Large intestine (tissue), 12 donors: ENCODE measurements at places on chromosomes 5 and 9. TPM values are rescaled to one million over a fixed set of nuclear protein-coding genes. Genes with fewer than 3 reads are reported as not detected.

Gene HCN1
- 0.18 TPM for polyA plus RNA-seq

Gene GARIN3
- not detected for polyA plus RNA-seq

Gene RECK
- 9.1 TPM for polyA plus RNA-seq

Gene SLC6A3
- 0.13 TPM for polyA plus RNA-seq

Gene RNF145
- polyA plus RNA-seq: 52.6 TPM

Gene PCDHB16
- polyA plus RNA-seq: 1.1 TPM

Gene IFT74
- polyA plus RNA-seq: 20.8 TPM

Gene PPP3R2
- 0.01 TPM for polyA plus RNA-seq

Gene PRDM12
- polyA plus RNA-seq: 0.04 TPM

Gene PCDHGA1
- polyA plus RNA-seq: 0.30 TPM

Gene NR6A1
- 5.0 TPM for polyA plus RNA-seq

Gene FSD1L
- 14.4 TPM for polyA plus RNA-seq

Gene FBXL7
- polyA plus RNA-seq: 7.2 TPM

Gene FAM120AOS
- 52.6 TPM for polyA plus RNA-seq

Gene PCDHB9
- polyA plus RNA-seq: 0.73 TPM

Gene GADD45G
- 10.5 TPM for polyA plus RNA-seq

Gene SPATA31D4
- not detected for polyA plus RNA-seq

Gene CAMSAP1
- 9.8 TPM for polyA plus RNA-seq

Gene PCDHB10
- polyA plus RNA-seq: 2.9 TPM

Gene LRRTM2
- polyA plus RNA-seq: 2.6 TPM

Gene APBA1
- polyA plus RNA-seq: 7.4 TPM

Gene KCNV2
- 0.09 TPM for polyA plus RNA-seq

Gene HMMR
- 10.0 TPM for polyA plus RNA-seq

Gene DIPK1B
- 13.3 TPM for polyA plus RNA-seq

Gene SPRY4
- polyA plus RNA-seq: 41.7 TPM

Gene C9
- polyA plus RNA-seq: 0.04 TPM

Gene SLC23A1
- 49.8 TPM for polyA plus RNA-seq

Gene IL31RA
- polyA plus RNA-seq: 0.03 TPM

Gene IRGM
- 0.09 TPM for polyA plus RNA-seq

Gene CMBL
- polyA plus RNA-seq: 61.2 TPM

Gene GPSM1
- polyA plus RNA-seq: 39.9 TPM

Gene SARDH
- polyA plus RNA-seq: 4.5 TPM

Gene C5orf34
- 3.0 TPM for polyA plus RNA-seq

Gene TMC1
- 0.16 TPM for polyA plus RNA-seq

Gene KIAA0825
- polyA plus RNA-seq: 2.8 TPM

Gene MYO10
- 30.7 TPM for polyA plus RNA-seq

Gene ENTREP1
- polyA plus RNA-seq: 7.3 TPM

Gene GABRA6
- not detected for polyA plus RNA-seq

Gene LECT2
- not detected for polyA plus RNA-seq

Gene PTGER4
- polyA plus RNA-seq: 11.6 TPM

Gene F2R
- 52.5 TPM for polyA plus RNA-seq

Gene ELAVL2
- 1.2 TPM for polyA plus RNA-seq

Gene CBY3
- 1.2 TPM for polyA plus RNA-seq

Gene SV2C
- 3.0 TPM for polyA plus RNA-seq

Gene THOC3
- 35.6 TPM for polyA plus RNA-seq

Gene PGM5
- 26.4 TPM for polyA plus RNA-seq

Gene PPP2R2B
- polyA plus RNA-seq: 8.0 TPM

Gene PCDHB5
- polyA plus RNA-seq: 2.1 TPM

Gene GALNT12
- polyA plus RNA-seq: 45.6 TPM

Gene GGTA1
- polyA plus RNA-seq: 8.8 TPM

Gene NR4A3
- polyA plus RNA-seq: 1.4 TPM

Gene MROH2B
- not detected for polyA plus RNA-seq

Gene GPR151
- polyA plus RNA-seq: 0.04 TPM

Gene ARAP3
- polyA plus RNA-seq: 17.5 TPM

Gene LMAN2
- polyA plus RNA-seq: 161 TPM

Gene TTC16
- polyA plus RNA-seq: 0.03 TPM

Gene ZNF366
- polyA plus RNA-seq: 2.1 TPM

Gene SLC28A3
- 0.81 TPM for polyA plus RNA-seq

Gene CTXN3
- not detected for polyA plus RNA-seq
